ENCODE measurements at places on chromosomes 1 and 21.

- DNase-seq = no peak
Observed at GRCh38 chr1:196180847-196181593, 427.2 kb downstream of the KCNT2 start.

- DNase-seq = no peak
Observed at GRCh38 chr1:239858529-239858928, 233.2 kb upstream of the FMN2 start.

DNA sequence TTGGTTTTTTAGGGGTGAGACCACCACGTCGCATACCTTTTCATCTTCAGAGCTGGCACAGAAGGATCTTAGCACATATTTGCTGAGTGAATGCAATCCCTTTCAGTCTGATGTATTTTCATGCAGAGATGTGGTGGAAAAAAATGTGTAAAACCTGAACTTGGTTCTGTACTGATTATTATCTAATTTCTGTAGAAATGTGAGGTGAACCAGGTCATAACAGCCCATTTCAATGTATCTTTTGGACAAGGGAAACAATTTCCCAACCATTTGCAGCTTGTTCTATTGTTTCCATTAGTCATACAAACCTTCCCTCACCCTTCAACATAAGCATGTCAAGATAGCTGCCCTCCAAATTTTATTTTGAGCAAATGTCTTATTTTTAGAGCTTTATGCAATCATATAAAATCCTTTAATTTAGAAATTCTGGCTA is 46.8 kb upstream of the RUNX1 start:
- DNase-seq = no peak

DNA sequence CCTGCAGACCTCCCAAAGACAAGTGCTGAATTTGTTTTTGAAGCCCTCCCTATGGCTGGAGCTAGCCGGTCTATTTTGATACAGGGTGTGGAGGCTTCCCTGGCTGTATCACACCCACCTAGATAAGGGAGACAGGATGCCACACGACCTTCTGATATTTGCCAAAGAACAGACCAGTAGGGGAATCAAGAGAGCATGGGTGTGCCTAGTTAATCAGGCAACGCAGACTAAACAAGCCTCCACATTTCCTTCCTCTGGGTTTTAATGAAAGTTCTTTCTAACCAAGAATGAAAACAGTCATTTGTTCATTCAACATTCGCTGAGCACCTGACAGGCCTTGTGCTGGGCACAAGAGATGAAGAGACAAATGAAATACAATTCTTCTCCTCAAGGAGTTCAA is 446.8 kb downstream of the PLPP3 start:
- DNase-seq = no peak

DNA sequence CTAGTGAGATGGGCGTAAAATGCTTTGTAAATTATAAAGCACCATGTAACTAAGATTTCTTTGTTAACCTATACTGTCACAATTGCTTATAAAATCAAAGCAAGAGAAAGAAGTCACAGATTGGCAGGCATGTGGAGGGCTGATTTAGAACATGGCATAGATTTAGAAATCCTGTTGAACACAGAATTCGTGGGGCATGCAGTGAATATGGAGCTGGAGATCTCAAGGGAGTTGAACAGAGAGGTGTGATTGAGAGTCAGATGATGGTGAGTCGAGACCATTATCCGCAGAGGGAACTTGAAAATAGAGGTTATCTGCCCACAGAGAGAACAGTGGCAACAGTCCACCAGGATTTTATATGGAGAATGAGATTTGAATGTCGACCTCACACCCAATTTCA is 27.6 kb downstream of the PBX1 start:
- no peak for DNase-seq

DNA sequence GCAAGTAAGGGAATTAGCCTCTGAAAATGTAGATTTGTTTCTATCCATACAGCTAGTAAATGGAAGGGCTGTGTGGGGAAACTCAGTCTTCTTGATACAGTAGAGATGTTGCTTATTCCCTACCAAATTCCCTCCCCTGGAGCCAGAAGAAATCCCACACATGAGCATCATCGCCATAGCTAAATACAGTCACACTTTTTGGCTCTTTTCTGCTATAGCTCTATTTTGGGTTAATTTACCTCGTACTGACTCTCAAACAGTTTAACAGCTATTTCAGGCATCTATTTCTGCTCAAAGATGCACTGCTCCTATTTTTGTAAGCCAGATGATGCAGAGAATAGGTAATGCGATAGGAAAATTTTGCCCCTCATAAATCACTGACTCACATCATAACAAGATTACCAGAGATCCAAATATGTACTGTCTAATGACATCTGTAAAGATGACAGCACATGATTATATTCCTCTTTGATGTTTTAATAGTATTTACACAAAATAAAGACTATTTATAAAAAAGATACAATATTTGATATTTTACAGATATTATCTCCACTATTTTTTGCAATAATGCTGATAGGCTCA is 58.6 kb downstream of the XCL1 start:
- DNase-seq = no peak

GRCh38 chr1:89598450-89599331 is 34.2 kb upstream of the LRRC8C start:
- no peak for DNase-seq

DNA sequence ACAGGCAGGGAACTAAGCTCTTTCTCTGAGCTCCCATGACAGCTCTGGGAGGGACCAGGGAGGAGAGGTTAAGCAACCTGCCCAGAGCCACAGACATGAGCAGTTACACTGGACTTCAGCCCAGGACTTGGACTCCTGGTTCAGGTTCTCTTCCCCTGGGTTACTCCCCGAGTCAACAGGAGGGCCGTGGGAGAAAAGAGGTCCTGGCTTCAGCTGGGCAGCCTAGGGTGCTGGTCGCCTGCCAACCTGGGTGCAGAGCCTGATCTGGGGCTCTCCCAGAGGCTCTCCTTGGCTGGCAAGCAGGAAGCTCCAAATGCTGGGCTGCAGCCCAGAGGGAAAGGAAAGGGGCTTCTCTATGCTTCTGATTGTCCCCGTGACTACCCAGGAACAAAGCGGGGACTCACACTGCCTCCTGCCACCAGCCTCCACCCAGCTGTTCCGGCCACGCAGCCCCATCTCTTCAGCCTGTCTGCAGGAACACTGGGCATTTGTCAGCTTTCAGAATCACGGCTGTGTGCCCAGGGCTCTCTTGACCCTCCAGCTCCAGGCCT is 141.8 kb downstream of the HIVEP3 start:
- DNase-seq = no peak

DNA sequence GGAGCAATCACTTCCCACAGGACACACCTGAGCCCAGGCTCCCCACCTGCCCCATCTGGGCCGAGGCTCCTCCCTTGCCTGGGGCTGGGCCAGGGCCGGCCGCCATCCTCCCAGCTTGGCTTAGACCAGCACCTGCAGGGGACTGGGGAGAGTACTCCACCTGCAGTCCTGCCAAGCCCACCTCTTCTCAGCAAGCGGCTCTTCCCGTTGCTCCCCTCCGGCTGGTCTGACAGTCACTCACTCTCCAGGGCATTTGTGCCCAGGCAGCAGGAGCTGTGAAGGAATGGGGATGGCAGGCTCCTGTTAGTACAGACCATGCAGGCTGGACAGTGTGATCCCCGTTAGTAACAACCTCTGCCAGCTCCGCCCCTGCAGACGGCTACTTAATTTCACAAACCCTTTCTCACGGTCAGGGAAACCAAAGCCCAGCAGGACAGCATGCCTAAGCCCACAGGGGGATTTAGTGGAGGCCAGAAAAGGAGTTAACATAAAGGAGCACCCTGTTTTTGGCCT is at the start of gene FYB2:
FYB2 (minus strand) TSS at position 18 of the 513 bp plus-strand sequence. CDS start 114 bp downstream, outside the sequence.
- no peak for DNase-seq

GRCh38 chr1:160413716-160414115 is 13.4 kb downstream of the VANGL2 start:
- no peak for DNase-seq

- DNase-seq = no peak
Observed at GRCh38 chr1:160542303-160542945, 19.4 kb upstream of the SLAMF6 start.
